ENCODE measurements at places on chromosomes 1 and 21. TPM values are rescaled to one million over a fixed set of nuclear protein-coding genes. Genes with fewer than 3 reads are reported as not detected.

Gene IFNGR2
- 86.5 TPM for total RNA-seq

Gene RLF
- total RNA-seq: 38.3 TPM

Gene TRPM2
- not detected for total RNA-seq

Gene L1TD1
- total RNA-seq: not detected

Gene NR5A2
- under 0.01 TPM for total RNA-seq

Gene TEDDM1
- total RNA-seq: not detected

Gene HMGCL
- total RNA-seq: 47.5 TPM

Gene DYRK3
- total RNA-seq: 34.5 TPM

Gene ZNF326
- total RNA-seq: 7.7 TPM

Gene S100A16
- total RNA-seq: 351 TPM

Gene KRTAP21-2
- not detected for total RNA-seq

Gene CAMK2N1
- total RNA-seq: 8.5 TPM

Gene S100A3
- total RNA-seq: 1.4 TPM
